ENCODE measurements at places on chromosomes 4 and X. TPM values are rescaled to one million over a fixed set of nuclear protein-coding genes. Genes with fewer than 3 reads are reported as not detected.

SLC6A14 gene
- total RNA-seq = not detected

MND1 gene
- 35.1 TPM for total RNA-seq

CT55 gene
- not detected for total RNA-seq

SATL1 gene
- total RNA-seq = 0.18 TPM

FAM114A1 gene
- total RNA-seq = 89.1 TPM

NEIL3 gene
- total RNA-seq = 26.8 TPM

ZFP92 gene
- not detected for total RNA-seq

FAM149A gene
- total RNA-seq = not detected

All from SJSA1 (cell line).